Common myeloid progenitor, CD34-positive (primary cell): ENCODE measurements at places on chromosomes 5 and 9.

- no peak for DNase-seq
Measured at GRCh38 chr5:624118-624950, 12.2 kb downstream of the CEP72 start.

DNA sequence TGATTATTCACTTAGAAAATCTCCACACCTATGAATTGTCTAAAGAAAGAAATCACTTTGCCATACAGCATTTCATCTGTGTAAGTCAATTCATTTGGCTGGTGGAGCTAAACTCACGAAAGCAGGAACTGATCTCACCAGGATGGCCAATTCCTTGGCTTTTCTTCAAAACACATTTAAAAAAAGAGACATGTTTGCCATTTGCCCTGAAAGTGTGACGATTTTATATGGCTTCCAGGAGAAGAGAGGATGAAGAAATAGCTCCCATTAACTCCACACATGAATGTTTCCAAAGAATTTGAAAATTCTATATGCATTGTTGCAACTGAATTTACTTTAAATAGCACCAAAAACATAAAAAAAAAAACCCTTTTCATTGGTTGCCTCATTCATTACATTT lies 334.7 kb downstream of the DMRT2 start:
- no peak for DNase-seq

DNA sequence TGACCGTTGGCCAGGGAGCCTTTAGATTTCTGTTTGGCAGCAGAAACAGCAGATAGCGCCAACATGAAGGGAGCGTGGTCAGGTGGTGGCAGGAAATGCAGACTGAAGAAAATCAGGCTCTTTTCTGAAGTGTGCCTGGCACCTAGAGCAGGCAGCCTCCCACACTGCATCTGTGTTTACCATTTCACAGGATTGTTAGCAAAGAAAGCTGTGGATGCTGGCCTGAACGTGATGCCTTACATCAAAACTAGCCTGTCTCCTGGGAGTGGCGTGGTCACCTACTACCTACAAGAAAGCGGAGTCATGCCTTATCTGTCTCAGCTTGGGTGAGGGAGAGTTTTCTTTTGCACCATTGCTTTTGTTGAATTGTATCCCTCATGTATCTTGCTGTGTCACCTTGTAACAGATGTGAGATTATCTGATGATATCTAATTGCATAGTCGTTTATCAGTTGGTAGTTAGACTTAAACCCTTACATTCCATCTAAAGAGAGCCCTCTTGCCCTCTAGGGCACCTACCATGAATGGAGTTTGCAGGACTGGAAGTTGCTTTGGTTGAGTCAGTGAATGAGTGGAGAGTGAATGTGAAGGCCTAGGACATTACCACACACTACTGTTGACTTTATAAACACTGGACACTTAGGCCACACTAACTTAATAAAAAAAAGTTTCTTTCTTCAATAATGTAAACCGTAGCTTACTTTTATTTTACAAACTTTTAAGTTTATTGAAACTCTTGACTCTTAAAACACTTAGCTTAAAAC lies 42.8 kb downstream of the ACO1 start:
- DNase-seq, result no peak

GRCh38 chr9:4301971-4302427 lies 2.1 kb upstream of the GLIS3 start:
- DNase-seq, result no peak

DNA sequence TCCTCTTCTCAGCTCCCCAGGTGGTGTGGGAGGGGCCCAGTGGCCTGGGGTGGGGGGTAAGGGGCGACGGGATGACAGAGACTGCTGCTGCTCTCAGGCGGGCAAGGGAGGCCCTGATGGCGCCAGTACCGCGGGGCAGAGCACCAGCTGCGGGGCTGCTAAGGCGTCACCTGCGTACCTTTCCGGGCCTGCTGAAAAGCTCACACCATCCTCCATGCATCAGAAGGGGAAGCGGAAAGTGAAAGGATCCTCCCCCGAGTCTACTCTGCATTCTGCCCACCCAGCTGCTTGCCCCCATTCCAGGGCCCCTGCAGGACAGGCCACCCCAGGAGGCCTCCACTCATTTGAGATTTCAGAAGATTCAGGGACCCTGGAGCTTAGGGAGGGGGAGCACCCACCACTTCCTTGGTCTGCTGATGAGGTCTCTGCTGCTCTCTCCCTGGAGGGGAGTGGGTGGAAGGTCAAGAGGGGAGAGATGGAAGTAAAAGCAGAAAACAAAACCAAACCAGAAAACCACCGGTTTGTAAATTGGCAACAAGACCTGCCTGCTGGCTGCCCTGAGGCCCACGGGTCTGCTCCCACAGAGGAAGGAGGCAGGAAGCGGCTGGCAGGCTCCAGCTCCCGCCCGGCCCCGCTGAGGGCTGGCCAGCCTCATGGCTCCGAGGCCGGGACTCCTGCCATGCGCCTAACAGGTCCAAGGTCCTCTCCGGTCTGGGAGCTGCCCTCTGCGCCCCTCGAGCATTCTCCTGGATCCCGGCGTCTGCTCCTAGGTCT lies 33.6 kb downstream of the PRRT1B start:
- peak; percentile 89 for DNase-seq

- DNase-seq, result no peak
Measured at GRCh38 chr5:148909040-148909439, 82.6 kb downstream of the ADRB2 start.

DNA sequence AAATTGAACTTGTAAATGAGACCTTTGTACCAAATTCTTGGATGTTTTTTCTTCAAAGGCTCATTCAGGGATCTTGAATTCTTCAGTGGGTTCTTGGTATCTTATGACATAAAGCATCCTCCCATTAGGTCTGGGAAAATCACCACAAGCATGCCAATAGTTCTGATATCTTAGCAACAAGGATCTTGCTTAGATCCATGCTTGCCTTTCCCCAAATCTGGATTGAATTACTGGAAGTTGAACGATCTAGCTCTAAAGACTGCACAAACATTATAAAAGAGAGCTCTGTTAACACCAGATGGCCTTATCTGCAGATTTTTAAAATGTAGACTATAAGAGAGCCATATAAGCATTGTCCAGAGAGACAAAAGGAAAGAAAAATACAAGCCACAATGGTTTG lies 266.3 kb downstream of the RAB3C start:
- DNase-seq, result no peak

DNA sequence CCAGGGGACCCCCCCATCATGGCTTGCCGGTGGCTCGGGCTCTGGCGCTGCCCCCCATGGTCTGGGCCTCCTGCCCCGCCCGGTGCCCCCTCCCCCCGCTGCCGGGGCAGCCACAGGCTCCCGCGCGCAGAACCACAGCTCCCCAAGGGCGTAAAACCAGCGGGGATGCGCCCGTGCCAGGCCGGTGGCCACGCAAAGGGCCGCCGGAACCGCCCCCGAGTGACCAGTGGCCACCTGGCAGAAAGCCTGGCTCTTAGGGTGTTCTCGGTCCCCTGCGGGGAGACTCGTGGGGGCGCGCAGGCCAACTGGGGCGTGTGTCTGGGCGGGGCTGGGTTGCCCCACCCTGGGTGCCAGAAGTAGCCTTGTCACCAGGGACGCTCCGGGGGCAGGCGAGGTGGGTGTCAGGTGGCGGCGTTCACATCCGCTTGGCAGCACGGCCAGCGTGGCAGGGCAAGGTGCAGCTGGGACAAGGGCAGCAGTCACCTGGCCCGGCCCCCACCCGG lies 515 bp upstream of the AGPAT2 start:
- no peak for DNase-seq

DNA sequence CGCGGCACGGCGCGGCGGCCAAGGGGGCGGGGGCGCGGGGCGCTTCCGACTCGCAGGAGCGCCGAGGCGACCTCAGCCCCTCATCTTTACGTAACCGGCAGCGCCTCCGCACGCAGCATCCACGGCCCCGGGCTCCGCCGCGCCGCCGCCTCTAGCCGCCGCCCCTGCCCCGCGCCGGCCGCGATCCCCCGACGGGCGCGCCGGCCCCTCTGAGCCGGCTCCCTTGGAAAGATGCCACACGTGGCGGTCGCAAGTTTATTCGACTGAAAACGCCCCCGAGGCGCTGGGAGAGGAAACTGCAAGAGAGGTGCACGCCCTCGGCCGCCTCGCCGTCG lies 1.0 kb downstream of the KLF9 start:
- DNase-seq, result no peak

DNA sequence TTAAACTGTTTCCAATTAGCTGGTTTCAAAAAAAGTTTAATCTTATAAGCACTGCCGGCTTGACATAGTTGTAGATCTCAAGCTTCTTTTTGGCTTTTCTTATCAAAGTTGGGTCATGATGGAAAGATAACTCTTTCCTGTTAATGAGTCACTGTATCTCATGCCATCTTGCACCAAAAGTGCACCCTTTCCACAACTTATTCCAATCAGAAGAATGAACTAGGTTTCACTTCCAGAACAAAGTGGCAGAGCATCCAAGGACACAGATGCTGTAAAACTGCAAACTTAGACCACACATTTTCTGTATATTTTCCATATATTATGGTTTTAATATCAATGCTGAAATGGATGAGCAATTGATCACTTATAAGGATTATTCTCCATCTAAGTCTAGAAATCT lies 198.2 kb downstream of the GLIS3 start:
- no peak for DNase-seq

- DNase-seq, result no peak
Measured at GRCh38 chr9:126509718-126510117, 104.0 kb upstream of the LMX1B start.

GRCh38 chr5:170591054-170591453 lies 87.2 kb downstream of the KCNIP1 start:
- no peak for DNase-seq

GRCh38 chr9:18905028-18905882 lies 127.8 kb downstream of the SAXO1 start:
- no peak for DNase-seq

- DNase-seq, result peak; percentile 23
Measured at GRCh38 chr5:72505539-72506157, 1.6 kb downstream of the ZNF366 start.

DNA sequence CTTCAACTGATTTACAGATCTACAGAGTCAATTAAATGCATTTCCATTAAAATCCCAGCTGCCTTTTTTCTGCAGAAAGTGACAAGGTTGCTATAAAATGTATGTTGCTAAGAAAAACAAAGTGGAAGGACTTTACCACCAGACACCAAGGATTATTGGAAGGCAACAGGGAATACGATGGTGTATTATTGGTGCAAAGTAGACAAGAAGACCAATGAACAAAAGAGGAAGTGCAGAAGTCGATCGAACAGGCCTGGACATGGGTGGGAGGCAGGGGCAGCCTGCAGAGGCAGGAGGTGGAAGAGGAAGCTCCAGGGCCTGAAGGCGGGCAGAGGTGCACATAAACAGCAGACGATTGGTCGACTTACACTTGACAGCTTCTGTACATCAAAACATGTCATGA lies 10.6 kb upstream of the SLC6A19 start:
- DNase-seq, result peak; percentile 33

DNA sequence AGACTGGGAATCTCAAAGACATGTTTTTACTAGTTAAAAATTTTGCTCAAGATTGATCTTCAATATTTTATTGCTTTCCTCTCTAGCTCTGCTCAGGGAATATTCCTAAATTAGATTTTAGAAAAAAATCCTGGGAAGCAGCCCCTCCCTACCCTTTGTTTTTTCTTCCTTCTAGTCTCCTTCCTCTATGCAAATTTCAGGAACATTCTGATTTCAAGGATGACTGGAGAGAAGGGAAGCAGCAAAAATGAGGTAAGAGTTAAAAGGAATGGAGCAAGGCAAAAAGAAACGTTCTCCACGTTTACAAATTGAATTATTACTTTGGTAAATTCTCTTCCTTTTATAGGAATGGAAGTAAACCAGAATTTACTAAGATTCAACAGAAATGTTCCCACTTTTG lies 493.4 kb upstream of the TUSC1 start:
- no peak for DNase-seq

DNA sequence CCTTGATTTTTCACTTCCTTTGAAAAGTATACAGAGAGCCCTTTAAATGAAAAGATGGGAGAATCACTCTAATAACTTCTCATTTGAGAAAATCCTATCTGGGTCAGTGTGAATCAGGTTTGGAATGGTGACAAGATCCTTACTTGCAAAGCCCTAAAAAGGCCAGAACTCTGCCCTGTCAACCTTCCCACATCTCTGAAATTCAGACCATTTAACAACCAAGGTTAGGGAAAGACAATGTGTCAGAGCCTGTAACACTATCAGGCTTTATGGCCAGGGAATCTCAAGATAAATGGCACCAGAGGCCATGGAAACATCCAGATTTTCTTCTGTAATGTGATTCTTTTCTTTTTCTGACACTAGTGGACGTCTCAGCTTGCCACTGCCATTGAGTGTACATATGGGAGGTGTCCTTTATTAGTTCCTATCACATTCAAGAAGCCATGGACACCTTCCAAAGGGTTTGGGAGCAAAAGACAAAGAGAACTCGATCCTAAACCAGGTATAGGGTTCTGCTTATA lies 165.7 kb upstream of the GPR151 start:
- no peak for DNase-seq

DNA sequence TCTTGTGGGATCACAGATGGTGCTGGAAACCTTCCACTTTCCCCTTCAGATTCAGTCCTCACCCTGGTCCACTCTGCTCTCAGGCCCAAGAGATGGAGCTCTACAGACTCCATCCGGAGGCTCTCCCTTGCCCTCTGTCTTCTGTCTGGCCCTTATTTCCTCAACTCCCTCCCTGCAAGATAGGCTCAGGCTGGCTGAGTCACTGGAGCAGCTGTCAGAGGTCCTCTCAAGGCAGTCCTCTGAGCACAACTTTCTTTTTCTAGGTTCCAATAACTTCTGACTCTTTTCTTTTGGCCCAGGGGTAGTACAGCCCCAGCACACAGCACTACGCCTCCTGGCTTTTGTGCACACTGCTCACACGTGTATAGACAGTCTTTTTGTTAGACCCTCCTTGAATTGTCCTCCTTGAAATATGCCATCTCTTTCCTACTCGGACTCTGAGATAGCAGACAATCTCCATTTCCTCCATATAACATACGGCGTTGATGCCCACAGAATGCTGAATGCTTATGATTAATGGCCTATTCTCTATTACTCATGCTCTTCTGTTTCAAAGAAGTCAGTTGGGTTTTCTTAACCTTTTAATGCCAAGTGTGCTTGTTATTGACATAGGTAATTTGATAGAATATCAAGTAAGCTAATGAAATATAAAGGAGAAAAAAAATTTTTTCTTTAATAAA lies 193.1 kb downstream of the SLC12A2 start:
- DNase-seq, result no peak

DNA sequence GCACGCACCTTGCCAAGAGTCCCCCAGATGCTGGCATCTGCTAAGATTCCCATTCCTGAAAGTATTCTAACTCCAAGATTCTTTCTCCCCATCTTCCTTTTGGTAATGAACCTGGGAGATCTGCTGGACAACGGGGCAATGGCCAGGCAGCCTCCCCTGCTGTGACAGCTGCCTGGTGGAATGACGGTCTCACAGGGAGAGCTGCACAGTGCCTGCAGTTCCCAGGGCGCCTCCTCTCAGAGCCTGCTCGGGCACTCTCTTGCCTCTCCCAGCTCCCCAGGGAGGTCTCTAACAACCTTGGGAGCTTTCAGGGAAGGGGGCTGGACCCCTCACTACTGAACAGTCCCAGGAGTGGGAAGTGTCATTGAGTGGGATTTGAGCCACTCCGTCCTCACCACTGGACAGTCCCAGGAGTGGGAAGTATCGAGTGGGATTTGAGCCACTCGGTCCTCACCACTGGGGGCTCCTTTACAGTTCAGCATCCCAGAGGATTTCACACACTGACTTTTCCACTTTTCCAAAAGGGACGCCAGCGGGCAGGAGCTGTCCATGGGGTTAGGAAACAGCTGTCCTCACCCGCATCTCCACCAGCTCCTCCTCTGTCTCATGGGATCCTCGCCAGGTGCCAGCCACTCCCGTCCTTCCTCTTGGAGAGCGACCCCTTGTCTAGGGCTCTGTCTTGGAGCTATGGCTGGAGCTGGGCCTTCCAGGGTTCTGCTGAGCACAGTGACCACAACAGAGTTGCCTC lies 65.7 kb downstream of the ADAMTS2 start:
- DNase-seq, result no peak
